ENCODE measurements at places on chromosomes 5 and 9. TPM values are rescaled to one million over a fixed set of nuclear protein-coding genes. Genes with fewer than 3 reads are reported as not detected.

GRCh38 chr5:59257488-59258400 is 635.8 kb downstream of the PDE4D start:
- DNase-seq = no peak

DNA sequence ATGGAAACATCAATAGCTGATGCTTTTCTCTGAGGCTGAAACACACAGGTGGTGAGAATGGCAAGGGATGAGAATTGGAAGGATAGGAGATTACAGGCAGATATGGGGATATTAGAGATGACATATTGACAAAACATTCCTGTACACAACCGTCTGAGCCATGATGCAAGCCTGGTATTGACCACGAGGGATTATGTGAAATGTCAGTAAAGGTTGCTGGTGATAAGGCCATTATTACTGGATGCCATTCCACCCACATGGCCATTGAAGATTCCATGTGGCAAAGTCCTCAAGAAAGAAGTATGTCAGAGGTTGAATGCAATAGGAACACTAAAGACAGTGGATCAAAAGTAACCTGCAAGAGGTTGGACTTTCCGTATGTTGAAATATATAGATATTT is 15.7 kb downstream of the GRAMD2B start:
- no peak for DNase-seq

DNA sequence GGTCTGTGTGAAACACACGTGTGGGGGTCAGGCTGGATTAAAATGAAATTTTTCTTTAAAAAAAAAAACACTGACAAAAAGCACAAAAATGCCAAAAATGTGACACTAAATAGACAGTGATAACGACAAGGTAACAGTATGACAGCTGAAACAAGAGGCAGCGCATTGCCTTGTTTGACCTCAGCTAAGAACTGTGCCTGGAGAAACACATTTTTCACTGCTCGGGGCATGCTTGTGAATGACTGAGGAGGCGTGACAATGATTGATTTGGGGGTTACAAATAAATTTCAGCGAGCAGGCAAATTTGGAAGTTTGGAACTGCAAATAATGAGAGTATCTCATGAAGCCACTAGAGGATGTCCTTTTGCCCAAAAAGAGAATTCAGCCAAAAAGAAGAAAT is 44.2 kb upstream of the SPATA31C2 start:
- DNase-seq = no peak

- DNase-seq = peak; percentile 30
These were observed 49.9 kb downstream of the LRRTM2 start for GRCh38 chr5:138824924-138825863.

DNA sequence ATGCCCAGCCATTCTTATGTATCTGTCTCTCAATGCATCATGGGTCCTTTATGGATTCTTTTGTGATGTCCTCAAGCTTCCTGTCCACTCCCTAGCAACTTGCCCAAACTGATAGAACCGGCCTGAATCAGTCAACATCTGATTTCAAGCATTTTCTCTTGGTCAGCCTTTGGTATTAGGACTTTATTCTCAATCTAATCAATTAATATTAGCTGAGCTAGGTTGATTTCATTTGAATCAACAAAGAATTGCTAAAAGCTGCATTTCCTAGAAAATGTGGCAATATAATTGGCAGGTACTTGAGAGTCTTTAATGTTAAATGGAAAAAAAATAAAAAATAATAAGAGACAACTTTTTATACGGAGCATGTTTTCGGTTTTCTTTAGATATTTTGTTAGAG is 121.8 kb downstream of the GHR start:
- DNase-seq = no peak

GRCh38 chr9:71637375-71637774 is 130.9 kb downstream of the CEMIP2 start:
- DNase-seq = no peak

DNA sequence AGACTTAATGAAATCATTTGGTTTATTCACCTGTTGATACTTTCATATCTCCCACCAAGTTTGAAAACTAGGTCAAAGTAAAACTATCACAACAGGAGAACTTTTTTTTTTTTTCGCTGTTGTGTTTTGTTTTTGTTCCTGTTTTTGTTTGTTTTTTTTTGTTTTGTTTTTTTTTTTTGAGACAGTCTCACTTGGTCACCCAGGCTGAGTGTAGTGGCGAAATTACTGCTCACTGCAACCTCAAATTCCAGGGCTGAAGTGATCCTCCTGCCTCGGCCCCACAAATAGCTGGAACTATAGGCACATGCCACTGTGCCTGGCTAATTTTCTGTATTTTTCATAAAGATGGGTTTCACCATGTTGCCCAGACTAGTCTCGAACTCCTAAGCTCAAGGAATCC is 49.3 kb downstream of the MLLT3 start:
- DNase-seq = no peak

GRCh38 chr9:107542411-107543157 is 53.0 kb upstream of the KLF4 start:
- no peak for DNase-seq

GRCh38 chr9:15640121-15640520 is 87.3 kb downstream of the CCDC171 start:
- no peak for DNase-seq

DNA sequence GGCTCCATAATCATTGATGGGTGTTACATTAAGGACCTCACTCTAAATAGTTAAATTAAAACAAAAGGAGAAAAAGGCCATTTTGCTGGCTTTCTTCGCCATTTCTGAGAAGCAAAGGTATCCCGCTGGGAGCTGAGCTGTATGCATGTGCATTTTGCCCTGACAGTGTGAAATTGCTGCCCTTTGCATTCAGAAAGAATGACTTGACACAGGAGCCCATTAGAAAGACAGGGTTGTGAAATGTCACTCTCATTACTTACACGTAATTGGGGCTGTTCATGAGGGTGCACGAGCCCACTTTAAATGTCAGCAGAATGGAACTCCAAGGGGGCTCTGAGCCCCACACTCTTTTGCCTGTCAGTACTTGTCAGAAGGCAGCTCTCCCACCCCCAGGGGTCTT is 85.0 kb downstream of the SEMA4D start:
- no peak for DNase-seq

DNA sequence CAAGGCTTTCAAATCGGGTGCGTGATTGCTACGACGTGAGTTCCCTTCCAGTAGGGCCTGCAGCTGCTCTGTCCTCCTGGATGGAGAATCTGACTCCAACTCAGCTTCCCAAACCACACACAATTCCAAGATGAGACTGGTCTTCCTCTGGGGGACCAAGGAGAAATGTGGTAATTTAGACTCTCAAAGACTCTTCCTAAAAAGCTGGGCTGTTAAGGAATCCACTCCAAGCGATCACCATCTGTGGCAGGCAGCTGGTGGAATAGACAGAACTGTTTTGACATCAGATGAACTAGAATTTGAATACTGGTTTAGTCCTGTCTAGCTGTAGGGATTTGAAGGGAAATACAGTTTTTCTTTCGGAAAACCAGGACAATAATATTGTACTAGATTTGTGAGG is 130.7 kb upstream of the KLF4 start:
- no peak for DNase-seq

DNA sequence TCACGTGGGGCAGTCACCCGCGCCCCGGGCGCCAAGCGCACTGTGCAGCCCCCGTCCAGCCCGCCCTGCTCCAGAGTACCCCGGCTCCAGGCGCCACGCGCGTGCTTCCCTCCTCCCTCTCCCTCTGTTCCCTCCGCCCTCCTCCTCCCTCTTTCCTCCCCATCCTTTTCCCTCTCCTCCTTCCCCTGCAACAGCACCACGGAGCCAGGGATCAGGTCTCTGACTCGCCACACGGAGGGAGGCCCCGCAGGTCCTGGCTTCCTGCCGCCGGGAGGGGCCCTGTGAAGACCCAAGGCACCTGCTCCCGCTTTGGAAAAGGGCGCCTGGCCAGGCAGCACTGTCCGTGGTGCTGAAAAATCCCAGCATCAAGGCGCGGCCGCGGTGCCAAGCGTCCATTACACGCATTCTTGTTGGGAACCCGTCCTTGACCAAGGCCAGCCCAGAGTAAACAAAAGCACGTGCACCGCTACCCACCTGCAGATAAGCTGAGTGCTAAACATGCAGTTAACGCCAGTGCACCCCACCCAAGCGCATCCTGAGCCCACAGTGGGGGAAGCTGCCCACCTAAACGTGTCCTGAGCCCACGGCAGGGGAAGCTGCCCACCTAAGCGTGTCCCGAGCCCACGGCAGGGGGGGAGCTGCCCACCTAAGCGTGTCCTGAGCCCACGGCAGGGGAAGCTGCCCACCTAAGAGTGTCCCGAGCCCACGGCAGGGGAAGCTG is 21.7 kb downstream of the SLC6A18 start:
- DNase-seq = no peak

GRCh38 chr5:43941806-43942205 is 338.8 kb downstream of the NNT start:
- DNase-seq = no peak

DNA sequence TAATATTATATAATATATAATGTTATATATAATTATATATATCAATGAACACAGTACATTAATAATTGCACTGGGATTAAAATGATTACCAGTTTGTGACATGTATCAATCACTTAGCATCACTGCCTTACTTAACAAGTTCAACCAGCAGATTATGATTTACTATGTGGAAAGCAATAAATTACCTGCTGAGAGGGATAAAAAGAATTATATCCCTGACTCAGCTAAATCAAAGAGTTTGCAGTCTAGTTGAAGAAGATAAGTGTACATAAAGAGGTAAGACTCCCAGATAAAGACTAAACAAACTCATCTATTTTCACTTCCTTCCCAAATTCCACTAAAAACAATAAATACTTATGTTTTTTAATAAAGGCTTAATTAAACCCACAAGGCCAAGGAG is 11.2 kb downstream of the PLAA start:
- DNase-seq = no peak

DNA sequence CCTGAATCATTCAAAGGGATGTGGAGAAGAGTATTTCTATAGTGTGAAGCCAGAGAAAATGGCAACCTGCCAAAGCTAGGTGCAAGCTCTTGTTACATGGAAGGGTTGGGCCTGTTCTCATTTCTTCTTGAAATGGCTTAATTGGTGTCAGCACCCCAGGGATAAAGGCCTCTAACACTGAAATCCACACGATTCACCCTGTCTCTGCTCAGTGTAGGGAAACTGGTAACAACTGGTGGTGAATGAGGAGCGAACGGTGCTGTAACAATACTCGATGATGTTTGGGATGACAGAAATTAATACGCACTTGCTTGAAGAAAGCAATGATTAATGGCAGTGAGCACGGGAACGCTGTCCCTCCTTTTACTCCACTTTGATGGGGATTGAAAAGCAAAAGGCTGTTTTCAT is 16.2 kb downstream of the PBX3 start:
- no peak for DNase-seq

- no peak for DNase-seq
These were observed 86.6 kb downstream of the USP20 start for GRCh38 chr9:129921905-129922304.

GRCh38 chr9:89360465-89360864 is 42.2 kb downstream of the SECISBP2 start:
- no peak for DNase-seq

- no peak for DNase-seq
These were observed 16.2 kb upstream of the SHOC1 start for GRCh38 chr9:111810908-111811307.

- DNase-seq = no peak
These were observed 27.2 kb downstream of the CCDC69 start for GRCh38 chr5:151196556-151197290.

GRCh38 chr5:58648846-58649245 is 66.0 kb downstream of the RAB3C start:
- no peak for DNase-seq

- DNase-seq = no peak
These were observed 49.4 kb downstream of the FNIP1 start for GRCh38 chr5:131747180-131748105.

- no peak for DNase-seq
These were observed 32.5 kb upstream of the ABLIM3 start for GRCh38 chr5:149108651-149109280.

DNA sequence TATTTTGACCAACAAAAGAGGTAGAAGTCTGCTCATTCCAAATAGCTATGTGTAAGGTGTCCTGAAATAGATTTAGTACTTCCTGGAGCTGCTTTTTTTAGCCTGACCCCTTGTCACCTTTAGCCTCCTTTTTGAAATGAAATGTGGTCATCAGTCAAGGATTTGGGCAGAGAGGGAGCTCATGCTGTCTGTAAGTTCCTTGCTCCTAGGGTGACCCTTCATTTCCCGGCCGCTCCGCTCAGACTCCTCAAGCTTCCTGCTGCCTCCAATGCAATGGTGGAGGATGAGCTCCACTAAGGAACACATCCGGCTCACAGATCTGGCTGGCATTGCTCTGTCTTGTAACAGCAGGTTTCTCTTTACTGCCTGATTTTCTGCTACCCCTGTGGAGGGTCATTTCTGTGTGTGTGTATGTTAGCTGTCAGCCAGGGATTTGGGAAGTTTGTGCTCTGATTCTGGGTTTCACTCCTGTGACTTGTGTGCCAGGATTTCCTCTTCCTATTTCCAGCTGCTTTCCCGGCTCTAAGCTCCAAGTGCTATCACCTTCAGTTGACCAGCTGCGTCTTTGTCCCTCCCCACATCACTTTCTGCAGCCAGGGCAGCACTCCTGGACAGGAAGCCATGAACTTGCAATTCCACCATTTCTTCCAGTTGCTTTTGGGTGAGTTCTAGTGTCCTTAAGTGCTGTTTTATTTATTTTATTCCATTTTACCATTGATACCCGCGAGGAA is 265.9 kb downstream of the ICE1 start:
- no peak for DNase-seq

GRCh38 chr9:93138171-93138764 is 4.2 kb upstream of the NINJ1 start:
- no peak for DNase-seq

GRCh38 chr5:148856009-148856367 is 29.6 kb downstream of the ADRB2 start:
- no peak for DNase-seq

DNA sequence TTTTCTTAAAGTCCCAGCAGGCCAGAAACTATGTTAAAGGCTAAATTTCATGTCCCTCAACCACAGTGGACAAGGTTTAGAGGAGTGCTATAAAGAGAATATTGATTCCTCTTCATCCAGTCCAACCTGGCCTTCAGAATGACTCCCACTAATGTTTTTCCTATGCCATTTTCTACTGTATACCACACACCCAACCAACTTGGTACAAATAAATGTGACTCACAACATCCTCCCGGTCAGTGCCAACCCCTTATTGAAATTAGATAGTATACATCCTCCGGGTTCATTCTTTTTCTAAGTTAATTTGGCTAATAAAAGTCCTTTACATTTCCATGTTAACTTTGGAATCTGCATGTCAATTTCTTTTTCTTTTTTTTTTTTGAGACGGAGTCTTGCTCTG is 215.1 kb downstream of the TSSK1B start:
- DNase-seq = no peak

- DNase-seq = peak; percentile 40
These were observed 182.4 kb upstream of the OTULINL start for GRCh38 chr5:14399054-14399692.

GRCh38 chr5:39132128-39132447 is 57.9 kb upstream of the RICTOR start:
- DNase-seq = no peak

The NEUROG1 gene
- total RNA-seq = not detected

The KLF4 gene
- total RNA-seq = 3.5 TPM

The CDKN2A gene
- 5.0 TPM for total RNA-seq

The RORB gene
- total RNA-seq = 0.14 TPM

The GLRA1 gene
- total RNA-seq = not detected

The SMIM33 gene
- 0.22 TPM for total RNA-seq

The OLFM1 gene
- total RNA-seq = 0.70 TPM

The MLANA gene
- total RNA-seq = not detected

The C9orf50 gene
- total RNA-seq = not detected

The PITX1 gene
- 0.76 TPM for total RNA-seq
